ENCODE measurements at places on chromosomes 1 and 21.

GRCh38 chr1:227433663-227434341 is 115.5 kb upstream of the CDC42BPA start:
- no peak for DNase-seq

DNA sequence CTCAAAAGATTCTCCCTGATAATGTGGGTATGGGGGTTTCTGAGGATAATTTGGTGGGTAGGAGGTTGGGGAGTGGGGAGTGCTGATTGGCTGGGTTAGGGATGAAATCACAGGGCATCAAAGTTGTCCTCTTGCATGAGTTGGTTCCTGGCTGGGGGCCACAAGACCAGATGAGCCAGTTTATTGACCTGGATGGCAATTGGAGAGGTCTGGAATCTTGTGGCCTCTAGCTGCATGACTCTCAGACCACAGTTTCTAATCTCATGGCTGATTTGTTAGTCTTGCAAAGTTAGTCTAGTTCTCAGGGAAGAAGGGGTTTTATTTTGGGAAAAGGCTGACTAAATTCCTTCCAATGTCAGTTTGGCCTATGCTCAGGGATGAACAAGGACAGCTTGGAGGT is 3.3 kb upstream of the GBP1 start:
- DNase-seq: no peak

DNA sequence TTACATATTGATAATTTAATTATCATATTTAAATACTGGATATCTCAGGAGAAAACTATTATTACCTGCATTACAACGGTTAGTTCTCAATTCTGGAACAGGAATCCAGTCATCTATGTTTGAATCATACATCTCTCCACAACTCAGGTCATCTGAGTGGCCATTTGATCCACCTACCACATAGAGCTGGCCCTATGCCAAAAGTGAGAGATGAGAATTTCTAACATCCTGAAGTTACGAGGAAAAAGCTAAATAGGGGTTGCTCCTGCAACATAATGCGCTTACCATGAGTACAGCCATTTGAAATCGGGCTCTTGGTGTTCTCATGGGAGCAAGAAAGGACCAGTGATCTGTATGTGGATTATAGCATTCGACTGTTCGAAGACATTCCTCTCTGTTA is 16.9 kb downstream of the IVNS1ABP start:
- DNase-seq: no peak

- DNase-seq: no peak
These were observed 879 bp upstream of the PLPPR5 start for GRCh38 chr1:99005537-99005942.

Data from activated T-cell treated with anti-CD3 and anti-CD28 coated beads for 4 hours (primary cell).